MCF 10A (cell line): ENCODE measurements at places on chromosomes 16 and 17.
A peak's percentile ranks its signal among the peaks of the same experiment; 100 is the strongest.

DNA sequence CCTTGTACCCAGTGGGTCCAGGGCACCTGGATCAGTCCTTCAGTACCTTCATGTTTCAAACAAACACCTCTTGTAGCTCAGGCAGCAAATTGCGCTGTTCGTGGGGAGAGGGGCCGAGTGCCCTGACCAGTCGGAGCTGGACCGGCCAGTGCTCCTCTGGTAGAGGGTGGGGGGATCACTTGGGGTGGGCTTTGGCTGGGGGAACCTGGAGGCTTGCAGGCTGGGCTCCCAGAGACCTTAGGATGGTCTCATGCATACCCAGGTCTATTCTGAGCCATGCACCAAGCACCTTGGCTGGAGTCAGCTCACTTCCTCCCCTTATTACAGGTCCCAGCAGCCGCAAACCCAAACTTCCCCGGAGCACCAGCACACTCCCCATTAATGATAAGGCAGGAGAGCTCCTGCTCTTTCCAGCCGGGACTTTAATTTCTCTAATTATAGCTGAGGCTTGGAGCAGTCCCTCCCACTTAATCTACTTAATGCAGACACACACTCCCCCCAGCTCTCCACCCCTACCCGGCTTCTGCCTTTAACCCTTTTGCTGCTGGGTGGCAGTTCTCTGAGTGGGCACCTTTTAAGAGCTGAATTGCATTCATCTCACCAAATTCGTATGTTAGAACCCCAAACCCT, 26.3 kb upstream of the MGAT5B start:
- H3K4me3 ChIP-seq: no peak overlapping the region
- H3K27ac ChIP-seq: no peak overlapping the region

DNA sequence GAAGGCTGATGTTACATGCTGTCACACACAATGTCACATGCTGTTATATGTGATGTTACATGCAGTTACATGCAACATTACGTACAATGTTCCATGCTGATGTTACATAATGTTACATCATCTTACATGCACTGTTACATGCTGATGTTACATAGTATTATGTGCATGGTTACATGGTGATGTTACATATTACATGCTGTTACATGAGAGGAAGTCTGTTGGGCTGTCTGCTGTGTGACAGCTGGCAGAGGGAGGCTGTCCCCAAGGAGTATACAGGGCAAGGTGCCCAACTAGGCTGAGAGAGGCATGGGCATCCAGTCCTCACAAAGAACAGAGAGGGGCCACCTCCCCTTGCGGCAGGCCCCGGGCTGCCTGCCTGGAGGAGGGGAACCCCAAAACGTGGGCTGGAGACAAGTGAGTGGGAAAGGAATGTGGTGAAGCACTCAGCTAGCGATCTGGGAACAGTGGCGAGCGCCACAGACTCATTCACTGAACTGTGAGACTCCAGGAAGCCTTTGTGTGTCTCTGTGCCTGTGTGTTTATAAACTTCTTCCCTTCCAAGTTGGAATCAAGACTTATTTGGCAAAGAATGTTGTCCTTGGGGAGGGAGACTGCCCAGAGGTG, 30.6 kb downstream of the TMEM92 start:
- DNase-seq: no peak
- H3K36me3 ChIP-seq: peaks cover 6% of the 10 kb centered on the region
- no peaks in the 10 kb centered on the region for H3K4me1 ChIP-seq
- no peaks in the 10 kb centered on the region for H3K27me3 ChIP-seq
- no peak overlapping the region for H3K27ac ChIP-seq
- H3K4me3 ChIP-seq: no peak overlapping the region

GRCh38 chr16:62597875-62598274, 561.6 kb upstream of the CDH8 start:
- no peaks in the 10 kb centered on the region for H3K27me3 ChIP-seq
- no peak overlapping the region for H3K4me3 ChIP-seq
- no peaks in the 10 kb centered on the region for H3K4me1 ChIP-seq
- H3K36me3 ChIP-seq: no peaks in the 10 kb centered on the region
- no peak overlapping the region for H3K27ac ChIP-seq
- no peak for DNase-seq

GRCh38 chr16:87093804-87094555, 223.2 kb downstream of the C16orf95 start:
- no peak overlapping the region for H3K27ac ChIP-seq
- no peaks in the 10 kb centered on the region for H3K4me1 ChIP-seq
- DNase-seq: no peak
- no peak overlapping the region for H3K4me3 ChIP-seq
- no peaks in the 10 kb centered on the region for H3K36me3 ChIP-seq
- H3K27me3 ChIP-seq: peaks cover 47% of the 10 kb centered on the region

GRCh38 chr16:3481696-3482658, 13.3 kb downstream of the C16orf90 start:
- no peak for DNase-seq
- H3K4me3 ChIP-seq: no peak overlapping the region
- H3K27ac ChIP-seq: no peak overlapping the region
- no peaks in the 10 kb centered on the region for H3K27me3 ChIP-seq

- no peaks in the 10 kb centered on the region for H3K27me3 ChIP-seq
- no peaks in the 10 kb centered on the region for H3K36me3 ChIP-seq
- no peak overlapping the region for H3K27ac ChIP-seq
- H3K4me3 ChIP-seq: no peak overlapping the region
- H3K4me1 ChIP-seq: no peaks in the 10 kb centered on the region
Measured at GRCh38 chr17:9241371-9241712, 220.0 kb downstream of the NTN1 start.

DNA sequence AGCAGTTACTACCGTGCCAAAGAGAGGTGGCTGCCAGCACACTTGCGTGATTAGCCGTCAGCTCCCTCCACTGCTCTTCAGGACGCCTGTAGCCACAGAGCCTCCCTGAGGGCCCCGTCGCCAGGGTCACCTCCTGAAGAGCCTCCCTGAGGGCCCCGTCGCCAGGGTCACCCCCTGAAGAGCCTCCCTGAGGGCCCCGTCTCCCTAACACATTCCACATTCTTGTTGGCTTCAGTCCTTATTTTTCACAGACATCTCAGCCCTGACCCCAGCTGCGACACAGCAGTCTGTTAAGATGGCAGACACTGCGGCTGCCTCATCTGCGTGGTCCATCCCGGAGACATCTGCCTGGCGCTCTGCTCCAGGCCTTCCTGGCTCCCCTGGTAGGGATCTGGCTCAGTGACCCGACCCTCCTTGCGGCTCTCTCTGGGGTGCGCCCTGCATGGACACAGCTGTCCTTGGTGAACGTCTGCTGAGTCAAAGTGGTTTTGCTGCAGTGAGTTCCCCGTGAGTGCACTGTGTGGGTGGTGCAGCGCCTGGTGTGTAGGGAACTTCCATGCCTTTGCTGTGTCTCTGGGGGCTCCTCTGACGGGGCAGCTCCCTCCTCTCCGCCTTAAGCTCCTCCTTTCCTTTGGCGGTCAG, 11.4 kb downstream of the ACSF3 start:
- no peak overlapping the region for H3K27ac ChIP-seq
- H3K27me3 ChIP-seq: no peaks in the 10 kb centered on the region
- no peaks in the 10 kb centered on the region for H3K4me1 ChIP-seq
- no peak for DNase-seq

DNA sequence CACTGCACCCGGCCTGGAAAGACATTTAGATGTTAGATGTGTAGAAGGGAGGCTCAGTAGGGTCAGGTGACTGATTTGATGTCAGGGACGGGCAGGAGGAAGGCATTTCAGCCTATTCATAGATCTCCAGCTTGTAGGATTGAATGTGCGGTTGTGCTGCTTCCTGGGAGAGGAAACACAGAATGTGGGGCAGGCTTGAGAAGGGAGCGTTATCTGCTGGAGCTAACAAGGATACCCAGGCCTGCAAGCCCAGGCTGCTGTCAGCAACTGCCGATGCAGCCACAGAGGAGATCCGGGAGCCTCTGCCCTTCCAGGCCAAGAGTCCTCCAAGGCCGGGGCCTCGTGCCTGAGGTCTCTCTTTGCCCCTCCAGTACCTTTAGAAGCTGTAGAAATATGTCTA, 205.6 kb downstream of the SPECC1 start:
- no peaks in the 10 kb centered on the region for H3K27me3 ChIP-seq
- H3K27ac ChIP-seq: no peak overlapping the region
- no peak for DNase-seq
- no peaks in the 10 kb centered on the region for H3K4me1 ChIP-seq

- peak overlapping the region; percentile 86 for H3K4me3 ChIP-seq
- peaks cover 11% of the 10 kb centered on the region for H3K27me3 ChIP-seq
- peak; percentile 73 for DNase-seq
- peaks cover 10% of the 10 kb centered on the region for H3K4me1 ChIP-seq
- H3K27ac ChIP-seq: peak overlapping the region; percentile 92
Measured at GRCh38 chr16:89052890-89053724, 40.5 kb upstream of the ACSF3 start.

DNA sequence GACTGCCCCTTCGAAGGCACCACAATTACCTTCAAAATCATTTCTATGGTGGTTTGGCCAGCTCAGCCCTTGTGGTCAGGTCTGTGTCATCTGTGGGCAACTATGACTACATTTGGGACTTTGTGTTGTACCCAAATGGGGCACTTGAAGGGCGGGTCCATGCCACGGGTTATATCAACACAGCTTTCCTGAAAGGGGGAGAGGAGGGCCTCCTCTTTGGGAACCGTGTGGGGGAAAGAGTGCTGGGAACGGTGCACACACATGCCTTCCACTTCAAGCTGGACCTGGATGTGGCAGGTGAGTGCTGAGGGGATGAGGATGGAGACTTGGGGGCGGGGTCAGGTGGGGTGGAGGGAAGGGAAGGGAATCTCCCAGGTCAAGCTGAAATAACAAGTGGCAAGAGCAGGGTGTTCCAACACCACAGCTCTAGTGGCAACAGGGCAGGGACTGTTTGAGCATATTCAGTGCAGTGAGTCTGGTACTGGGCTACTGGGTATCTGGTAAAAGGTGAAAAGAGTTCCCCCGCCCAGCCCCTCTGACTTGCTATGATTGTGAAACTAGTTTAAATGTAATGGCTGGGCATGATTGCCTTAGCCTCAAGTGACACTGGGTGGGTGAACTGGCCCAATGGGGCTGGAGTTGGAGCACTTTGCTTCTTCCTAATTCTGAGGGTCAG, 1.7 kb downstream of the AOC2 start:
- peaks cover 13% of the 10 kb centered on the region for H3K27me3 ChIP-seq
- peaks cover 38% of the 10 kb centered on the region for H3K36me3 ChIP-seq
- DNase-seq: peak; percentile 35
- peaks cover 13% of the 10 kb centered on the region for H3K4me1 ChIP-seq
- no peak overlapping the region for H3K27ac ChIP-seq

DNA sequence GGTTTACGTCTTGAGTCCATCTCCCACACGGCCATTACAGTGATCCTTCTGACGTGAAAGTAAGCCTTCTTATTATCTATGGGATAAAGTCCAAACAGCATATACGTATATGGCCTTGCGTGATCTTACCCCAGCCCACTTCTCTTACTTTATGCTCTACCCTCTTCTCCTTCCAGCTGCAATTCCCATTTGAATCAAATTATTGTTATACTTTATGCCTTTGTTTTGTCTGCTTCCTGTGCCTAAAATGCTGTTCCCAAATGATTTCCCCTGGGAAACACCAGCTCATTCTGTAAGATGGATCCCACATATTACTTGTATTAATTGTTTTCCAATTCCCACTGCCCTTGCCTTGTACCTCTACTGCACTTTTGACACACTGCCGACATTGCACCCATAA, 11.2 kb downstream of the UQCRC2 start:
- H3K36me3 ChIP-seq: peaks cover 100% of the 10 kb centered on the region
- no peak overlapping the region for H3K4me3 ChIP-seq
- no peak overlapping the region for H3K27ac ChIP-seq
- no peak for DNase-seq
- no peaks in the 10 kb centered on the region for H3K4me1 ChIP-seq
- H3K27me3 ChIP-seq: no peaks in the 10 kb centered on the region

GRCh38 chr17:48728232-48729231, at the start of gene HOXB13:
Gene HOXB13, minus strand, starts transcription at chr17:48728750. Its CDS starts 157 bp downstream, at chr17:48728593.
- H3K27ac ChIP-seq: no peak within 1 kb of the TSS
- peaks cover 11% of the 10 kb centered on the region for H3K4me1 ChIP-seq
- DNase-seq: no peak
- peaks cover 97% of the 10 kb centered on the region for H3K27me3 ChIP-seq
- peak within 1 kb of the TSS; percentile 38 for H3K4me3 ChIP-seq

DNA sequence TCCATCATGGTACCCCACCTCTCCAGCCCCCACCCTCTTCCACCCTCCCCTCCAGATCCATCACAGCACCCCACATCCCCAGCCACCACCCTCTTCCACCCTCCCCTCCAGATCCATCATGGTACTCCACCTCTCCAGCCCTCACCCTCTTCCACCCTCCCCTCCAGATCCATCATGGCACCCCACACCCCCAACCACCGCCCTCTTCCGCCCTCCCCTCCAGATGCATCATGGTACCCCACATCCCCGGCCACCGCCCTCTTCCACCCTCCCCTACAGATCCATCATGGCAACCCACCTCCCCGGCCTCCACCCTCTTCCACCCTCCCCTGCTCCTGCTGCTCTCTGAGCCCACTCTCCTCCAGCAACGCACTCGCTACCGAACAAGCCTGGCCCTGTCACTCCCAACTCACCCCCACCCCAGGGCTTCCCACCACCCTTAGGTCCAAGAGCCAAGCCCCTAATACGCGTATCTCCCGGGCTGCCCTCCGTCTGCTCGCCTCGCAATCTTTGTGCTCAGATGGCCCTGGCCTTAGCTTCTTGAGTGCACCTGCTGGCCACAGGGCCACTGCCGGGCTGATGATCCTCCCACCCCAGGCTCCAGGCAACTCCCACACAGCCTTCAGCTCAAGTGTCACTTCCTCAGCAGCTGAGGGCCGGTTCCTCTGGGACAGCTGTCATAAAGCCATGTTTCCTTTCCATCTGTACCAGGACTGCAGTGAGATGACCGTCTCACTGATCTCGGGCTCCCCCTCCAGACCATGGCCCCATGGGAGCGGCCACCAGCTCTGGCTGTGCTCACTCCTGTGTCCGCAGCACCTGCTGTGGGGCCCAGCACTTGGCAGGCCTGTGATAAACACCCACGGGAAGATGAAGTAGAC, 25.5 kb downstream of the KDM8 start:
- no peak for DNase-seq
- H3K4me1 ChIP-seq: no peaks in the 10 kb centered on the region
- no peak overlapping the region for H3K4me3 ChIP-seq
- no peak overlapping the region for H3K27ac ChIP-seq
- peaks cover 38% of the 10 kb centered on the region for H3K36me3 ChIP-seq
